ENCODE measurements at places on chromosomes 3 and 15.

DNA sequence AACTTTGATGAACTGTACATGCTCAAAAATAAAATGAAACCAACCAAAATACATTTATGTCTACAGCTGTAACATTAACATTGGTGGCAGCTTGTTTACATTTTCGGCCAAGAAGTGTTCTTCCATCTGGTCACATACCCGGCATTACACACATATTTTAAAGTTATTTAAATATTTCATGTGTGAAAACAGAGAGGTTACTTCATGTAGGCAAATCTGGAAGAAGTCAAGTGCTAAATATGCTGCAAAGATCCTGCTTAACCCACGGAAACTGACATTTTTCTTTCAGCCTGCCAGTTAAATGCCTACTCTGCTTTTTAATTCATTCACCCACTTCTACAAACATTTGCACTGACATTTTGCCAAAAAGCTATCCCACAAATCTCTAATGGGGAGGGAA is 69.7 kb downstream of the MB21D2 start:
- DNase-seq, result no peak

DNA sequence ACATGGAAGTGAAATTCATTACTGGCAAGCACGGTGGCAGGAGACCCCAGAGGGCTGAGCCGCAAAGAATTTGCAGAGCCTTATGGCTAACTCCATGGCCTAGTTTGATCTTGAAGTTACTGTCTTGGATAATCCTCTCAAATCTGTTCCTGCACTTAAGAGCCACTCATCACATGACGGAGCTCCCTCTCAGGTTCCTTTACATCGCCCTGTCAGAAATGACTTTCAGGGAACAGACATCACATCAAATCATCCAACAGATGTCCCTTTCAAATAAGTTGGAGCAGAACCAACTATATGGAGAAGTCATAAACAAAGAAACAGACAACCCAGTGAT is 328.8 kb upstream of the THBS1 start:
- no peak for DNase-seq

DNA sequence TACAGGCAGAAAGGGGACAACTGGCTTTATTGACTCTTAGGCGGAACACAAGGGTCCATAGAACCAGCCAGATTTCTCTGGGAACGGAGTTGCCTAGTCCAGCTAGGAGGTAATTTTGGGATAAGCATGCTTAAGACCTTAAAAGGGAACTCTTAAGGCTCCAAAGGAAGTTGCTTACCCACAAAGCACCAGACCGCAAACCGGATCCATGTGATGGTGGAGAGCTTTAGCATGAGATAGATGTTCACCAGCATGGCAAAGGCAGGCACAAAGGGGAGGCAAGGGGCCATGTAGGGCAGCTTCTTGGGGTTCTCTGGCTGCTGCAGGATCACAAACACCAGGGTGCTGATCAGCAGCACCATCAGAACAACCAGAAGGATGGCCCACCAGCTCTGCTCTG is 61.4 kb downstream of the CLDN11 start:
- DNase-seq, result no peak

- DNase-seq, result no peak
Measured at GRCh38 chr3:171939578-171939977, 96.4 kb downstream of the TMEM212 start.

DNA sequence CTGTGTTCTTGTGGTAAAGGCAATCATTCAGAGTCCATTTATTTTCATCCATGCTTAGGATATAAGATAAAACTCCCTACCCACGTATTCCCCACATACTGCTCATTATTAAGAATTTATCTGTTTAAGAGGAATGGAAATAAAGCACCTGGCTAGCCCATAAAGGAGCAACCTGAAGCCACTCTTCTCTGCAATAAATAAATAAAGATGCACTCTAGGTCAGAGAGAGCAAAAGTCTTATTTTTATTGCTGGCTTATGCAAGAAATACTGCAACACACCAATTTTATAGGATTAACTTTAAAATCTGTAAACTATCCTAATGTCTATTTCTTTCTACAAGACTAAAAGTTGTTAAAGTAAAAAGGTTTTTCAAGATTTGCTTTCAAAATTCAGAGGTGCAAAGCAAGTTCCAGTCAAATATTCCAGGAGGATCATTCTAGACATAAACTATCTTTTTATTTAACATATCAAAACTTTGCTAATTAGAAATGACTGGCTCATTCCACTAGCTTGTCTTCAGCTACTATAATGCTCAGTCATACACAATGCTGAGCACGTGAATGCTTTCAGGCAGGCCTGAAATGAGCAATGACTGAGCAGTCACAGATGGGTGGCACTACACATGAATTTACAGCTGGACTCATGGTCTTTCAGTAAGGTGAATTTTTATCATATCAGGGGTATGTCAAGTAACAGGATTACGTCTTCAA is 7.1 kb downstream of the TJP1 start:
- no peak for DNase-seq

- no peak for DNase-seq
Measured at GRCh38 chr3:46863261-46863782, at the start of gene MYL3. Gene MYL3, minus strand, starts transcription at chr3:46863444. Its CDS starts 54 bp downstream, at chr3:46863390.

- DNase-seq, result peak; percentile 74
Measured at GRCh38 chr3:48514431-48515227, 10.7 kb upstream of the SHISA5 start.

- DNase-seq, result no peak
Measured at GRCh38 chr3:107987036-107987939, 103.5 kb downstream of the CD47 start.

- peak; percentile 26 for DNase-seq
Measured at GRCh38 chr15:67884514-67885174, 44.8 kb upstream of the RNU6-1 start.

GRCh38 chr3:38140326-38141172 is 2.1 kb downstream of the MYD88 start:
- DNase-seq, result peak; percentile 16

DNA sequence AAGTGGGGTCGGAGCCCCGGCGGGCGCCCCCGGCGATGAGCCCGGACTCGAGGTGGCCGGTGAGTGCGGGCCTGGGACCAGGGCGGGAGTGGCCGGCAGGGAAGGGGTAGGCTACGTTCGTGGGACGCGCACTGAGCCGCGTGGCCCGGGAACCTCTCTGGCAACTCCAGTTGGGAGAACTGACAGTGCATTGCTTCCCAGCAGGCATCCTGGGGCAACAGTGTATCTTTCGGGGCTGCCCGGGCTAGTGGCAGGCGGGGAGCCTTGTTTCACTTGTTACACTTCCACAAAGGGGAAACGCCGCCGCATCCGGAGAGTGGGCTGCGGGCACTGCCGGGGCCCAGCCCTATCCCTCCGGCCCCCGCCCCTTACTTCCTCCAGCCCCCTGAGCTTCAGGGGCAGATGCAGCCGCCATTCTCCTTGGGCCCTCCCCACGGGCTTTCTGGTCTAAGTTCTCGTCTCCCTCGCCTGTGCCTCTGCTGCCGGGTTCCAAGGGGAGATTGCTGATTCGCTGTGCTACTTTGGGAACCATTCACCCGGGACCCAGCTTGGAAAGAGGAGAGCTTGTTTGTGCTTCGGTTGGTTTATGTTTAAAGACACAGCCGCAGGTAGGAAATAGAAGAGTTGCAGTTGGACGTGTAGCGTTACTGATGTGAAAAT is 675 bp downstream of the BRPF1 start:
- peak; percentile 71 for DNase-seq

DNA sequence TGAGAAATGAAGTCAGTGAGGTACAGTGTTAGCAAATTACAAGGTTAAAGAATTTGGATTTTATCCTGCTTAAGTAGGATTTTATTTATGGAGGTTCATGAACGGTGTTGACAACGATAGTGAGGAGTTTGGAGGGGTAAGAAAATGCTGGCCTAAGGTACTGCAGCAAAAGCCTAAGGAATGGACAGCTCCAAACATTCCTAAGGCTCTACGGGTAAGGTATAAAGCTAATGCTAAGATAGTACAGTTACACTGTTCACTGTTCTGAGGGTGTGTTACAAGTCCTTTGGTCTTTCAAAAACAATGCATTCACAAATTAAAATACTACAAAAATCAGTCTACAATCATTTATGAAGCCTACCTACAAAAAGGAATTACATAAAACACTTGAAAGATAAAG is 7.3 kb downstream of the MTMR10 start:
- DNase-seq, result no peak

DNA sequence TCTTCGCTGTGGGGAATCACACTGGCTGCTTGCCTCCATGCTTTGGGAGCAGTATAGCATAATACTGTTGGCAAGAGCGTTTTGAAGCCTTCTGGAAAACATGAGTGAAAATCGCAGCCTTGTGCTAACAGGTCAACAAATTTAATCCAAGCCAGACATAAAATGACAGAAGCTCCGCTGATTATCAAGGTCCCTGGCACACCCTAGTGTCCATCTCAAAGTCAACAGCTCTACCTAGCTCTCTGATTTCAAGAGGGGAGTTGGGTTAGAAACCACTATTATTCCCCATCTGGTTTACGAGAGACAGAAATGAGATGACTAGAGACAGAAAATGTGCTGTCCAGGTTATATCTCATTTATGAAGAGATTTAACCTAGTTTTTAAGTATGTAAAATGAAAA is 73.6 kb upstream of the MDFIC2 start:
- no peak for DNase-seq

- peak; percentile 40 for DNase-seq
Measured at GRCh38 chr15:68819495-68820294, 1.0 kb downstream of the ANP32A start.

DNA sequence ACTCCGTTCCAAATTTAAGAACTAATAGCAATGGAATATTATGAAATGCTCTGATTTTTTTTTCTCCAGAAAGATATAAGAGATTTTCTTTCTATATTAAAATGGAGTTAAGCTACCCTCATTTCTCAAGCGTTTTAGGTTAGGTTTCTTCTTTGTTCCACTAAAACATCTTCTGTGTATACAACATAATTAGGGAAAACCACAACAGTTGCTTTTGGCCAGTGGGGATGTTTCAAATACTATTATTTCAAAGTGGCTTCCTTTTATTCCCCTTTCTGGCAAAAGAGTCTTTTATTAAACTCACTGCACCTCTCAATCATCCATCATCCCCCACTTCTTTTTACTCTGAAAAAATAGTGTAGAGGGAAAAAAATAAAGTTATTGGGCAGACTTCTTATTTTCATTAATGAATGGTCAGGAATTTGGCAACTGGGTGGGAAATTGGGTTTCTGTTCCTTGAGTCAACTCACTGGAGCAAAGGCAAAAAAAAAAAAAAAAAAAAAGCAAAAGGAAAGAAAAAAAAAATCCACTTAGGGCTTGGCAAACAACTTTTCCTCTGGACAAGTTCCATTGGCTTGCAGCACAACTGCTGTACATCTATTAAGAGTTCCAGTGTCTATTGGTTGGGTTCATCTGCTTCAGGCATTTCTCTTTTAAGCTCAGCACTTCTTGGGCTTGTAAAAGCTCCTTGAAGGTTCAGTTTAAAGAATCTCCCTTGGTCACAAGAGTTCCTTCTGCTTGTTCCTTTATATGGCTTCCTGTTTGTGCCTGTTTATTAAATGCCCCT is 963.4 kb downstream of the ROBO1 start:
- no peak for DNase-seq

DNA sequence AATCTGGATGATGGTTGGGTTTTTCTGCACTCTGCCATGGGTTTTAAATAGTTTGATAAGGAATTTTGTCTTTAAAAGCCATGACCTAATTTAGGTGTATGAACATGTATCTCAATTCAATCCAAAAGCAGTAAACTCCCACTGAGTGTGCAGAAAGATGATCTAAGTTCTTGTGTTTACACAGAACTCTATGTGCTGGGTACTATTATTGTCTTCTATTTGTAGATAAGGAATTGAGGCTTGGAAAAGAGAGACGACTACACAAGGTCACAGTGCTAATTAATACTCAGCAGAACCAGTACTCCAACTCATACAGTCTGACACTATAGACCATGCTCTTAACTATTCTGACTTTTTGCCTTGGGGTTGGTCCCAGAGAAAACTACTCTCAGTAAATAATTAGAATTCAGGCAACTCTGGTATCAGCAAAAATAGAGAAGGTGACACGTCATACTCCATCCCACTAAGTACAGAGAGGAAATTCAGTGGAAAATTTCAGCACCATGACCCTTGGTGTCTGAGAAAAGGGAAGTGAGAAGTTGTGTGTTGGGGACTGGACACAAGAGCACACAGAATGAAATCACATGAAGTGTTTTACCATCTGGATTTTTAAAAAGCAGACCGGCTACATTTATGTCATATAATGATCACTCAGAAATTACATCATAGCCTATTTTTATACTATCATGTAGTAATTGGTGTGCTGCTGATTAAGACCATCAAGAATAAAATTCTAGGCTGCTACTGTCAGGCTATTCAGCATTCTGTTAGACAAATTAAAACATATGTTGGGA is 18.3 kb upstream of the MYH15 start:
- no peak for DNase-seq

DNA sequence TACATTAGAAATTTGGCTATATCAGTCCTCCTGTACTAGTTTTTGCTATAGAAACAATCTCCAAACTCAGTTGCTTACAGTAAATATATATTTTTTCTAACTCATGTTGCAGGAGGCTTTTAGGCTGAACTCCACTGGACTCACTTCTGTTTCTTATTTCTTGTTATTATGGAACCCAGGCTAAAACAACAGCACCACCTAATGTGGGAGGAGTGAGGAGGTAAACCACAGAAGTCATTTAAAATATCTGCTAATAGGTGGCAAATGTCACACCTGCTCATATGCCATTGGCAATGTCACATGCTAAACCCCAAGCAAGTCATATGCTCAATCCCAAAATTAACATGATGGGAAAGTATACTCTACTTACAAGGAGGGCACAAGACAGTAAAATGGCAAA is 462.2 kb downstream of the PLOD2 start:
- no peak for DNase-seq

- DNase-seq, result no peak
Measured at GRCh38 chr3:119657887-119658702, 2.3 kb downstream of the POPDC2 start.

- no peak for DNase-seq
Measured at GRCh38 chr3:27758083-27758482, 36.0 kb upstream of the EOMES start.

- no peak for DNase-seq
Measured at GRCh38 chr3:155227141-155227540, 66.3 kb downstream of the STRIT1 start.

GRCh38 chr3:134287512-134287911 is 36.9 kb upstream of the RYK start:
- DNase-seq, result no peak

DNA sequence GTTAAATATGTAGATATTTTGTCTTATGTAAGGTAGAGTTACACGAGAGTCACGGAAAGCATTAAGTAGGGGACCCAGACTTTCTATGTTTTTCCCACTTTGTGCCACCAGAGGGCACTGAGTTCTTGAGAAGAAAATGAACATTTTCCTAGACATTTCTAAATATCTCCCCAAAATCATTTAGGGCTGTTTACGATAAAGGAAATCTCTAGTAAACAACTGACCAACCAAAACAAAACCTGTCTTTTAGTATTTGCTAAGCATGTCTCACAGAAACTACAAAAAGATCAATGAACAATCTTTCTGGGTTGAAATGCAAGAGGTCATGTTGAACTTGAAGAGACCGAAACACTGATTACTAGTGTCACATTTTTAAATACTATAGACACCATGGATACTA is 16.1 kb downstream of the POU1F1 start:
- peak; percentile 34 for DNase-seq

Measured in activated CD4-positive, alpha-beta memory T cell treated with anti-CD3 and anti-CD28 coated beads, Interleukin-2, amount 10 ng/mL, durations not matched to agents 7 days and 5 days (primary cell).